ENCODE measurements at places on chromosomes 1 and 21.

- peak; percentile 13 for DNase-seq
These were observed 2.4 kb downstream of the SSBP3 start for GRCh38 chr1:54403808-54404261.

DNA sequence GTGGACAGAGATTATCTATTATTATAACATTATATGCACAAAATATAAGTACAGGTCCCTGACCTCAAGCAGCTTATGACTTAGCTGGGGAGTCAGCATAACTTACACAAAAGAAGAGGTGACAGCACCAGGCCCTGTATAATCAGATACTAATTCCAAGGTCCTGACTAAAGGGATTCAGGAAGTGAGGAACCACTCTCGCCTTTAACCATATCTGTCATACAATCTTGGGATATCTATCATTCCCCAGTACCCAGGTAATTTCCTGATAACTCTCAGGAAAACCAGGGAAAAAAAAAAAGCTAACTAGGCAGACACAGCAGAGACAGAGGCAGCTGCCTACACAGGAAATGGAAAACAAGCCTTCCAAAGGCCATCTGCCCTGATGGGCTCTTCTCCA, 78.5 kb upstream of the CAMK1G start:
- no peak for DNase-seq

GRCh38 chr21:34704119-34704518, 35.3 kb downstream of the CLIC6 start:
- DNase-seq = no peak

DNA sequence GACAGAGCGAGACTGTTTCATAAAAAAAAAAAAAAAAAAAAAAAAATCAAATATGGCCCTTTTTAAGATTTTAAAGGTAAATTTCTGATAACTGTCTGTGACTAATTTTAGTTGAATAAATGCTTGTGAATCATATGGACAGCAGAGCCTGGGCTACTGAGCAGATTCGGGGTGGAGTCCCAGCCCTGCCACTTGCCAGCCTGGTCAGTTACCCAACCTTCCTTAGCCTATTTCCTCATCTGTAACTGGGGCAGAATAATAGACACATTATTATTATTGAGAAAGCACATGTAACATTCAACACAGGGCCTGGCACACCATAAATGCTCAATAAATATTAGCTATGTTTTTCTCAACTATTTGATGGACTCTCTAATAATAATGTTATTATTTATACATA, 11.2 kb upstream of the H3-3A start:
- peak; percentile 49 for DNase-seq

DNA sequence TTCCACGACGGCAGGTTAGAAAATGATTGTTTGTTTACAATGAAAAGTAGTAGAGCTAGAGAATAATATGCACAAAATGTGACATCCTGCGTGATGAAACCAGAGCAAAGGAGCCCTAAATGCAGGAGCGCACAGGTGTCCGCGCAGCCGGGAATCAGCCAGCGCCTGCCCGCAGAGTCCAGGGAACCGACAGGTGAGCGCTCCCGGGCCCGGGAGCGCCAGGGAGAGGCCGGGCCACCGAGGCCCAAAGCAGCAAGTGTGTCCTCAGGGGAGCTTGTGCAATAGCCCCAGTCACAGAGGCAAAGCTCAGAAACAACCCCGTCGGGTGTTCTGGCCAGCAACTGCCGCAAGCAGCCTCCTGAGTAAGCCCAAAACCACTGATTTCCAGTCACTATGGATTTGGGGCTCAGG, 789 bp upstream of the GALE start:
- no peak for DNase-seq
